ENCODE measurements at places on chromosomes 16 and 17. TPM values are rescaled to one million over a fixed set of nuclear protein-coding genes. Genes with fewer than 3 reads are reported as not detected.

Gene NOL3
- polyA plus RNA-seq, result 38.5 TPM

DNA sequence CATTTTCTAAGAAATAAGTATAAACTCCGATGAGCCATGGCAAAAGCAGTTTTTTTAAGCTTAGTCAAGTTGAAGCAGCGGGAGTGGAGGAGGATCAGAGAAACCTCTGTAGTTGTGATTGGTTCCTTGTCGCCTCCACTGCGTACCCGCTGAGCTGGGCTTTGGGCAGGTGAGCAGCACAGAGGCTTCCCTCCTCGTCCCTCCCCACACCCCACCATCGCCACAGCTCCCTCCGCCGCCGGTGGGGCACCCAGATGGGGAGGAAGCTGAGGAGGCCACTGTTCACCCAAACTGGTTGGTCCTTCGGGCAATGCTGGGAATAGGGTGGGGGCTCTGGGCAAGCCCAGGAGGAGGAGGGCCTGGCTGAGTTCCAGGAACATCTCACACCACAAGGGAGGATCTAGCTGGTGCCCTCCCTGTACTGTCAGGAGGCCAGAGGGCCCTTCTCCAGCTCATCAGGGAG is 5.2 kb upstream of the MRPL38 start:
- DNase-seq, result no peak

Gene HS3ST3A1
- polyA plus RNA-seq, result not detected

GRCh38 chr17:67049025-67049739 is 4.8 kb downstream of the CACNG1 start:
- no peak for DNase-seq

Gene C1QL1
- 8.5 TPM for polyA plus RNA-seq

GRCh38 chr16:71840052-71840451 is 5.7 kb upstream of the ATXN1L start:
- no peak for DNase-seq

GRCh38 chr16:21314339-21314738 is 36.2 kb upstream of the CRYM start:
- no peak for DNase-seq

Gene CIBAR2
- not detected for polyA plus RNA-seq

DNA sequence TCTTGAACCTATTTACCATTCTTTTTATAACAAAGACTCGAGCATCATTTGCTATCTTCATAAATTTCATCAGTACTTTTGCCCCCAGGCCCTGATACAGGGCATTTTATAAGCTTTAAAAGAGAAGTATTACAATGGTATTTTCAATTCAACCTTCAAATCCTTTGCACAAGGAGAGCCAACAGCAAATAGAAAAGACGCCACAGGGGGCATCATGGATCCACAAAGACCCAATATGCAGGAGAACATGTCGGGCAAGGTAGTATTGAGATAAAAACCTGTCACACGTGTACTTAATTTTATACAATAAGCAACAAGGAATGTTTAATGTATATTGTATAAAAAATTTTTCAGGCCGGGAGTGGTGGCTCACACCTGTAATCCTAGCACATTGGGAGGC is 10.2 kb downstream of the MAP3K14 start:
- no peak for DNase-seq

Measured in A549 (cell line).